H9 (cell line): ENCODE measurements at places on chromosomes 1 and 21.

GRCh38 chr1:218357211-218357892, 12.2 kb downstream of the TGFB2 start:
- DNase-seq = no peak

DNA sequence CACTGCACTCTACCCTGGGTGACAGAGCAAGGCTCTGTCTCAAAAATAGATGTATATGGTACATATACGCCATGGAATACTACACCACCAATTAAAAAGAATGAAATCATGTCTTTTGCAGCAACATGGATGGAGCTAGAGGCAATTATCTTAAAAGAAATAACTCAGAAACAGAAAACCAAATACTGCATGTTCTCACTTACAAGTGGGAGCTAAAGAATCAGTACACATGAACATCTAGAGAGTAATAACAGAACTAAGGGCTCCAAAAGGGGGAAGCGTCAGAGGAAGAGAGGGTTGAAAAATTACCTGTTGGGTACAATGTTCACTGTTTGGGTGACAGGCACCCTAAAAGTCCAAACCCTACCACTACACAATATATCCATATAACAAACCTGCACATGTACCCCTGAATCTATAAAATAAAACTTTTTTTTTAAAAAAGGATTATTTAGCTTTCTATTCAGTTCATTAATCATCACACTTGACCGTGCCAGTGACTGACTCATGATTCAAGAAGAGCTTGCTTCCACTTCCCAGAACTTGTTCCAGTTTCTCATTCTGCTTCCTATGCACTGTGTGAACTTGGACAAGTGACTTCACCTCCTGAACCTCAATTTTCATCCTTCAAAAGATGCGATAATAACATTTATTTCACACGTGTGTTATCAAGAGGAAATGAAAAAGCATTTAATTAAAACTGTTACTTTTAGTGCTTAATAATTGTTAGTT, 109.6 kb downstream of the PLPP3 start:
- DNase-seq = no peak

DNA sequence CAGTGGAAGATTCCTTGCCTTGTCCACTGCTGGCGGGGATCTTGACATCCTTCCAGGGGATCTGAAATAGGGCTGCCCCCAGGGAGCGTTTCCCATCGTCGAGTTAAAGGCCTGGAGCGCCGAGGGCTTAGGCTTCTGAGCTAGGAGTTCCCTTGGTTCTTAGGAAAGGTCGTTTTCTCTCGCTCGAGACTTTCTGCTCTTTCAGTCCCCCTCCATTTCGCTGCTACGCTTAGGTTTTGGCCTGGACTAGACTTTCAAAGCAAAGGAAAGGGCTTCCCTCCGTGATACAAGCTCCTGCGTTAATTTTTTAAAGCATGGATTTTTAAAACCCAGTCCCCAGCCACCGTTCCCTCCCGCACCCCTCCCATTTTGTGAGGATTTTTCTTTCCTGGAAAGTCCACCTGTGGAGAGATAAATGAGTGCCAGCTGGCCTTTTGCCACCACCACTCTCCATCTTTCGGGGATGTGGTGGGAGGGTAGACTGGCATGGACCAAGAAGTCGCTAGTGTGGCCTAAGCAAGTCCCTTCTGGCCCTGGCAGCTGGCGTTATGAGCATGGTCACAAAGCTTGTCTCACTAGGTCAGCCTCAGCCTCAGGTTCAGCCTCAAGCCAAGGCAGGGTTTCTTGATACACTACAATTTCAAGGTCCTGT, 9.2 kb downstream of the NR5A2 start:
- DNase-seq = no peak

GRCh38 chr1:39407896-39408640, 83.4 kb upstream of the BMP8A start:
- DNase-seq = peak; percentile 44

- no peak for DNase-seq
Observed at GRCh38 chr1:212611000-212611948, 2.7 kb downstream of the ATF3 start.

DNA sequence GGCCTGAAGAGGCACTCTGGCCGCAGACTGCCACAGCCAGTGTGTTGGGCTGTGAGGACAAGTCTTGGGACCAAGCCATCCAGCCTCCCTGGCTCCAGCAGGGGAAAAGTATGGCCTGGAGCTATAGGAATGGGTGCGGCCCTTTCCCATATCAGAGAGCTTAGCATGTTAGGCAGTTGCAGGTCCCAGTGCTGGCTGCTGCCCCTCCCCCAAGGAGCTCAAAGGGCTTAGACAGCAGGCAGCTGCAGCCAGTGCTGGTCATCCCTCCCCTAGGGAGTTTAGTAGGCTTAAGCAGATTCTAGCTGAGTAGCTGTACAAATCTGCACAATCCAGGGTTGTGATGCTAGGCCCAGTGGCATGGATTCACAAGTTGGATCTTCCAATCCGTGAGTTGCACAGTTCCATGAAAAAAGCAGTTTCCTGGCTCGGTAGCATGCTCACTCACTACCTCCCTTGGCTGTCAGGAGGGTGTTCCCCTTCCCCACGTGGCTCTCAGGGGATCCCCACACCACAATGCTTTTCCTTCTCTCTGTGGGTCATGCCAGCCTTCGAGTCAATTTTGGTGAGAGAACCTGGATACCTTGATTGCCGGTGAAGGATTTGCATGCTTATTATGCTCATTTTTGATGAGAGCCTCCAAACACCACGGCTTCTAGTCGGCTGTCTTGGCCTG, 1490.8 kb downstream of the BRINP3 start:
- peak; percentile 30 for DNase-seq

- DNase-seq = no peak
Observed at GRCh38 chr1:43303471-43304313, 2.9 kb downstream of the TIE1 start.

DNA sequence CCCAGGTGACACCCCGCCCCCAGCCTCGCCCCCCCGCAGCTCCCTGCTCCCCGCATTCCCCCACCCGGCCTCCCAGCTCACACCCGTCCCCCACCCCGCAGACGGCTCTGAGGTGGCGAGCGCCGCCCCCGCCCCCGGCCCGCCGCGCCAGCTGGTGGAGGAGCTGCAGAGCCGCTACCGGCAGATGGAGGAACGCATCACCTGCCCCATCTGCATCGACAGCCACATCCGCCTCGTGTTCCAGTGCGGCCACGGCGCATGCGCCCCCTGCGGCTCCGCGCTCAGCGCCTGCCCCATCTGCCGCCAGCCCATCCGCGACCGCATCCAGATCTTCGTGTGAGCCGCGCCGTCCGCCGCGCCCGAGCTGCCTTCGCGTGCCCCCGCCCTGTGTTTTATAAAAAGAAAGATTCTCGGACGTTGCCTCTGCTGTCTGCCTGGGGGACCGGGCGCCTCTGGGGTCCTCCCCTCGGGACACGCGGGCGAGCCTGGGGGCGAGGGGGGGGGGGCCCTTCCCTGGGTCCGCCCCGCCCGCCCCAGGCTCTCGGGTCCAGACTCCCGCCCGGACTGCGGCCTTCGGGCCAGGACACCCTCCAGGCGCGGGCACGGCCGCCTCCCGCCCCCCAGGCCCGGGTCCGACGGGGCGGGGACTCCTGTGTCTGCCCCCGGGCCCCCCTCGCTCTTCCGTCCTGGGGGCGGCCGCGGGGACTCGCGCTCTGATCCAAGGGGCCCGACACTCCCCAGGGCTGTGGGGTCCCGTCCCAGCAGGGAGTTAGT, 1.6 kb upstream of the MMP23B start:
- peak; percentile 96 for DNase-seq

GRCh38 chr1:155005076-155006011, 2.7 kb downstream of the ZBTB7B start:
- DNase-seq = no peak

GRCh38 chr1:100076744-100077143, 56.0 kb downstream of the SASS6 start:
- no peak for DNase-seq

DNA sequence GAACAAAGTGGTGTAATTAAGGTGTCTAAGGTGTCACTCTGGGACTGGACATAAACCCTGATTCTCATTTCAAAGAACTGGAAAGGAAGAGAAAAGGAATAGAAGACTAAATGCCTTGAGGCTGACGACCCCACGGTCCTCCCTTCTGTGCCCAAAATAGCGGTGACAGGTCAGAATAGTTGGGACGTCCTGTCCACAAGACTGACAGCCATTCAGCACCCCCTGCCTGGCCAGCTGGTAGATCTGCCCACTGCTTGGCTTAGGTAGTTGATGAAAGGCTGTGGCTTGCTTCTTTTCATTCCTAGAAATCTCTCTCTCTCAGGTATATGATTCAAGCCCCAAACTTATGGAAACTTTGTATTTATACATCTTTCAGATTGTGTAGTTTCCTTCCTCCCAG, 26.4 kb upstream of the CREG1 start:
- DNase-seq = no peak

DNA sequence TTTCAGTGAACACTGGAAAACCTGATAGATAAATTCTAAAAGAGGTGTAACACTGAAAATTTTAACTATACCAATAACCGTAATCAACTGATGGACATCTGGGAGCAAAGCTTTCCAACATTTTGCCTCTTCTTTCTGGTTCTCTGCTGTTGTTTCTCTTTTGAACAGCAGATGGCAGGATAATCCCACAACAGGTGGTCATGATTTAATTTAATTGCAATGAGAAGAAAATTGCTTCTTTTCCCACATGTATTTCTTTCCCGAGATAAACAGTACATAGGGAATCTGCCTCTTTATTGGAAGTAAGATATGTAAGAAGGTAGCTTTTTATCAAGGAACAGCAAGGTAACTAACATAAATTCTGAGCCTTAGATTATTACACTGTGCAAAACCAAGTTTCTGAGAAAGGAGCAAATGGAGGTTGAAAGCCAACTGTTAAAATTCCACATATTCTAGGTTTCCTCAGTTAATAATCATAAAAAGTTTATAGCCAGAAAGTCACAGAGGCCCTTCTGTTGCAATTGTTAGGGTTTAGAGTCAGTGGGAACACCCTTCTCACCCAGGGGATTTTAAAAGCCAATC, 72.9 kb downstream of the RPS6KA1 start:
- no peak for DNase-seq

GRCh38 chr1:150173141-150173585, 23.4 kb downstream of the PLEKHO1 start:
- DNase-seq = no peak

DNA sequence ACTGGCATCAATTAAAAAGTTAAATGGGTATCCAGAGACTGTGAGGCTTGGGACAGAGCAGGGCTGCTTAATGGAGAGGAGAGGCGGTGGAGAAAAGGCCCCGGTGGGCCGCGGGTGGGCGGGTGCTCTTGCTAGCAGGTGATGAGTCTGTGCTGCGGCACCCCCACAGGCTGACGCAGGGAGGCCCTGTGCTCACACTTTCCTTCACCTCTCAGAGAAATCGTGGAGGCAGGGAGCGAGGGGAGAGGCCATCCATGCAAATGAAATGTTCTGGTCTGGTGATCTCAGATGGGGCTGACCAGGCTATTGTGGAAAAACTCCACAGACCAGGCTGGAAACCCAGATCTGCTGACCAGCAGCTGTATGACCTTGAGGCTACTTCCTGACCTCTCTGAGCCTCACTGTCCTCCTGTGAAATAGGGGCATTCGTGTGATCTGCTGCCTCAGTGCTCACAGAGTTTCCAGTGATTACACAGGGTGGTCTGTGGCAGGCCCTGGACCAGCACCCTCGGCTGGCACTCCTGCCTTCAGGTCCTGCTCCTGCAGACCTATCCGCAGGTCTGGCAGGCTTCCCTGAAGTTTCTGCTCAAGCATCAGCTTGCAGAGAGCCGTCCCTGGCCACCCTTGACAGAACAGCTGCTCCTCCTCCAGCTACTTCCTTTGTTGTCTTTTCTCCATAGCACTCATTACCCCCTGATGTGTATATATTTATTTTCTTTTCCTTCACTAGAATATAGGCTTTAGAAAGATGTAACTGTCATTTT, 89.2 kb downstream of the BEND5 start:
- DNase-seq = no peak

DNA sequence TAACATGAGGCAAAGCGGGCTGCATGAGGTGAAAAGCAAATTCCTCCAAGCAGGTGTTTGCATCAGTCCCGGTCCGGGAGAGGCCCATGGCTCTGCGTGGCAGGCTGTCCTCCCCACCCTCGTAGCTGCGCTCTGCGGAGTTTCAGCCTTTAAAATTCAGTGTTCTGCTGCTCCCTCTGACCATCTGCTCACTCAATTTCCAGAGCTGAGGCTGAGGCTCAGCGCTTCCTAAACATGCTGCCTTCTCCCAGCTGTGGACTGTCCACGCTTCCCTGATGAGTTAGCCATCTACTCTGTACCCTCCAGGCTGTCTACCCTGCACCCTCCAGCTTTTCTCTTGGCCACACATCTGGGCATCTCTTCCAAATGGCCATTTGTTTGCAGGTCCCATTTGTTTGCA, 87.7 kb downstream of the KCNJ6 start:
- DNase-seq = no peak

- DNase-seq = no peak
Observed at GRCh38 chr1:244100704-244101453, 49.8 kb downstream of the ZBTB18 start.

DNA sequence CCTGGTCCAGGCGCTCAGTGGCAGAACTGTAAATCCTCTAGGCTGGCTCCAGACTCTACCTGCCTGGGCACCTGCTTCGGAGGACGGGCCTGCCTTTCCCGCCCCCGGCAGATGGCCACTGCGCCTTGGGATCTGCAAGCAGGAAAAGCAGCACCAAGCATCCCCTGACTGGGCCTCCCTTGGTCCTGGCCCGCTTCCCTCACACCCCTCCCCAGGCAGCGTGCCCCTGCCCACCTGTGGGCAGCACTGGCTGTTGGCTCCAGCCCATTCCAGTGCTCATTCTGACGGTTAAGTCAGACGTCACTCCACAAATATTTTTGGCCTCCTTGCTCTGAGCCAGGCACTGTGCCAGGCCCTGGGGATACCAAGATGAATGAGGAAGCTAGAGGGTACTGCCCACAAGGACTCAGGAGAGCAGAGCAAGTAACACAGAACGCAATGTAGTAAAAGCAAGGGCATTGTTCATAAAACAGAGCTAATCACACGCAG, 22.0 kb upstream of the BLACAT1 start:
- no peak for DNase-seq

DNA sequence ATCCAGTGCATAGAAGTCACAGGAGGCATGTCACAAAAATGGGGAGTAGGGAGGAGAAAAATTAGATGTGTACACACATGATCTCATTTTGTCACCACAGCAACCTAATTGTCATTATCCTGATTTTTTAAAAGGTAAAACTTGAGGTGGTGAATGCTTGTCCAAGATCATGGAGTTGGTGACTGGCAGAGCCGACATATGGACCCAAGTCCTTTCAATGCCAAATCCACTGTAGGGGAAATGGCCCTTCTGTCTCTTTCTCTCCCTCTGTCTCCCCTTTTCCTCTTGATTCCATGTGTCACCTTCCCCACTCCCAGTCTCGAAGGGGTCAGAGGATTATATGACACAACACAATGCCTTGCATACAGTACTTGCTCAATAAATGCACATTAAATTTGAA, 65.7 kb upstream of the JUN start:
- DNase-seq = no peak

DNA sequence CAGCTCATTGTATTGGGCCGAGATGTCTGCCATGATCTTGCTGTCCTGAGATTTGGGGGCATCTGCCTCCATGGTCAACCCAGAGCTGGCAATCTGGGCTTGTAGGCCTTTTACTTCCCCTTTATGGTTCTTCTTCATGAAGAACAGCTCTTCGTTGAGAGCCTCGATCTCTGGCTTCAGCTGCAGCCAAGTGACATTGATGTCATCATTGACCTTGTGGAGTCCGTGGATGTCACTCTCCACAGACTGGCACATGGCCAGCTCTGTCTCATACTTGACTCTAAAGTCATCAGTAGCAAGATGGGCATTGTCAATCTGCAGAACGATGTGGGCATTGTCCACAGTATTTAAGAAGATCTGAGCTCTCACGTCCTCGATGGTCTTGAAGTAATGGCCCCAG, 29.2 kb downstream of the RAP1A start:
- no peak for DNase-seq

- DNase-seq = no peak
Observed at GRCh38 chr21:14982336-14982735, 82.5 kb downstream of the NRIP1 start.
